ENCODE measurements at places on chromosomes 16 and 17.

DNA sequence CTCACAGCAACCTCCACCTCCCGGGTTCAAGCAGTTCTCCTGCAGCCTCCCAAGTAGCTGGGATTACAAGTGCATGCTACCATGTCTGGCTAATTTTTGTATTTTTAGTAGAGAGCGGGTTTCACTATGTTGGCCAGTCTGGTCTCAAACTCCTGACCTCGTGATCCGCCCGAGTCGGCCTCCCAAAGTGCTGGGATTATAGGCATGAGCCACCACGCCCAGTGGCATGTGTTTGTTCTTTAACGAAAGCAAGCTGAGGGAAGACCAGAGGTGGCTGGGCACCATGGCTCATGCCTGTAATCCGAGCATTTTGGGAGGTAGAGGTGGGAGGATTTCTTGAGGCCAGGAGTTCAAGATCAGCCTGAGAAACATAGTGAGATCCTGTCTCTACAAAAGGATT is 18.1 kb downstream of the TNFRSF13B start:
- no peak for DNase-seq

DNA sequence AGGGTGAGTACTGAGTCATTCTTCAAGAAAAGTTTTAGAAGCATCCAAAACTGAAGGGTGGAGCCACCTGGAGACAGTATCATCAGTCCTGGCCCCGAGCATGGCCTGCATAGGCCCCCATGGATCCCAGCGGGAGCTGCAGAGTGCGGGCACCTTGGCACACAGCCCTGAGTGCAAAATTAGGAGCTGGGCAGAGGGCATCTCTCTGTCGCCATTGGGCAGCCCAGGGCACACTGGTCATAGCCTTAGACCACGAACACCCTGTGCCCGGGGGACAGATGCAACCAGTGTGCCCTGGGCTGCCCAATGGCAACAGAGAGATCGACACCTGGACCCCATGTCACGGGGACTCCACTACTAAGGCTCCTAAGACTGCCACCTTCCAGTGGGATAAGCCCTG is 14.6 kb downstream of the MAPT start:
- DNase-seq: no peak

DNA sequence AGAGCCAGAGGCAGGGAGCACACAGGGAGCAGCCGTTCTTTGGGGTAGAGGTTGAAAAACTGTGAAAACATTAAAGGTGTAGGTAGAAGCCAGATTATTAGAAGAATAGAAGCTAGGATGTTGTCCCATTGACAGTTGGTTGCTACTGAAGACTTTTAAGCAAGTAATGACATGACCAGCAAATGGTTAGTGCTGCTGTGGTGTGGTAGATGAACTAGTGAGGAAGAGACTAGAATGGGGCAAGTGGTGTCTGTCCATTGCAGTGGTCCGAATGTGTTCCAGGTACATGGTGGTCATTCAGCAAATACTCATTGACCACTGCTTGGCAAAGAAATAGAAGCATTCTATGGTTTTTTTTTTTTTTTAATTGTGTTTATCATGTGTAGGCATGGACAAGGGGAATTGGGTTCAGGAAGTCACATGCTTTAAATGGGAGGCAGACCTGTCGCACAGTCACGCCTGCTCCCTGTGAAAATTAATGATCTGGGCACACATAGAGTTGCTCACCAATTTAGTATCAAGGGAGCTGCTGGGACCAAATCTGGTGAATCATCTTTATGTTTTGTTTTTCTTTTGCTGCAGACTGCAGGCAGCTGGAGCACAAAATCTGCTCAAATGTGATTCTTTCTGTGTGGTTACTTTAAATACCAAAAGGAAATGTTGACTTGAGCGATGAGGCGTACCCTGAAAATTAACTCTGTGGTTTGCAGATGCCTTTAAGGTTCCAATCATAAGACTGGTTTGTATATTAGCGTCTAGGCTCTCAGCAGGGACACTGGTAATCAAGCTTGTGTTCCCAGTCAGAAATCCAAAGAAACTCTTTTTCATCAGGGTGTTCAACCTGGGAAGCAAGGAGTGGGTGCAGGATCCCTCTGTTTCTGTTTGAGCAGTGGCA is 30.7 kb downstream of the YPEL2 start:
- DNase-seq: no peak

DNA sequence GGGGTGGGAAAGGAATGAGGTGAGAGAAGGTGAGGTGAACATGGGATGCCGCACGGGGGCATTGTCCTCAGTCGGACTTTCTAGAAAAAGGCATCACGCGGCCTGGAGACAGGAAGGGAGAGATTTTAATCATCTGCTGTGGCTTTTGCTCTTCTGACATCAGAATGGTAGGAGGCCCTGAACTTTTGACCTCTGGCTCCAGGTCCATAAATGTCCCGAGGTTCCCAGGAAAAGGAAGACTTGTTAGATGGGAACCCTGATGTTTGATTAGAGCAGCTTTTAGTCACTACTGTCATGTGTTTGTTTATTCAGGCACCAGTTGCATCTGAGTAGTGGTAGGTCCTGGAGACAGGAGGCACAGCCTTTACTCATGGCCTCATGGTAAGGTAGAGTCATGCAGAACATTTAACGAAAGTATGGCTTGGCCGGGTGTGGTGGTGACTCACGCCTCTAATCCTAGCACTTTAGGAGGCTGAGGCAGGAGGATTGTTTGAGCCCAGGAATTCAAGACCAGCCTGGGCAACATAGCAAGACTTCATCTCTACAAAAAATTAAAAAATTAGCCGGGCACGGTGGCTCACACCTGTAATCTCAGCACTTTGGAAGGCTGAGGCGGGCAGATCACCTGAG is 203.1 kb downstream of the MSI2 start:
- no peak for DNase-seq

GRCh38 chr16:85724126-85724879 is 26.6 kb downstream of the C16orf74 start:
- DNase-seq: no peak

- no peak for DNase-seq
These were observed 100.8 kb downstream of the IRF8 start for GRCh38 chr16:85999778-86000177.

- no peak for DNase-seq
These were observed 9.1 kb downstream of the MRM1 start for GRCh38 chr17:36610474-36610873.

- DNase-seq: no peak
These were observed 32.5 kb downstream of the BAIAP2 start for GRCh38 chr17:81067391-81067811.

- DNase-seq: no peak
These were observed 73.7 kb downstream of the ZFHX3 start for GRCh38 chr16:72974142-72974769.

DNA sequence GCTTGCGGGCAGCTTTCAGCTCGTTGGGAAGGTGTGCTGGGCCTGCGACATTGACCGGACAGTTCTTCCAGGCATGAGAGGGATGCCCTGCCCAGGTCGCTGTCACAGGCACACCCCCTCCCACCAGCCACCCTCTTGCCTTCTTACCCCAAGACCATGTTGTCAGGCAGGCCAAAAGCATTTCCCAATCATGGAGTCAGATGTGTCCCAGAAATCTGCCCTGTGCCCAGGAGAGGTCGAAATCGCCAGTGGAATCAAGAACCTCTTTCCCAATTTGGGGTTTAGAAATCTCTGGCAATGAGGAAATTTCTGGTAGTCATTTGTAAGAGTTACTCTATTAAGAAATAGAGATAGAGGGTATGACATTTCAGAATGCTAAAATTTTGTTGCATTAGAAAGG is 177.1 kb downstream of the RAB11FIP4 start:
- no peak for DNase-seq

DNA sequence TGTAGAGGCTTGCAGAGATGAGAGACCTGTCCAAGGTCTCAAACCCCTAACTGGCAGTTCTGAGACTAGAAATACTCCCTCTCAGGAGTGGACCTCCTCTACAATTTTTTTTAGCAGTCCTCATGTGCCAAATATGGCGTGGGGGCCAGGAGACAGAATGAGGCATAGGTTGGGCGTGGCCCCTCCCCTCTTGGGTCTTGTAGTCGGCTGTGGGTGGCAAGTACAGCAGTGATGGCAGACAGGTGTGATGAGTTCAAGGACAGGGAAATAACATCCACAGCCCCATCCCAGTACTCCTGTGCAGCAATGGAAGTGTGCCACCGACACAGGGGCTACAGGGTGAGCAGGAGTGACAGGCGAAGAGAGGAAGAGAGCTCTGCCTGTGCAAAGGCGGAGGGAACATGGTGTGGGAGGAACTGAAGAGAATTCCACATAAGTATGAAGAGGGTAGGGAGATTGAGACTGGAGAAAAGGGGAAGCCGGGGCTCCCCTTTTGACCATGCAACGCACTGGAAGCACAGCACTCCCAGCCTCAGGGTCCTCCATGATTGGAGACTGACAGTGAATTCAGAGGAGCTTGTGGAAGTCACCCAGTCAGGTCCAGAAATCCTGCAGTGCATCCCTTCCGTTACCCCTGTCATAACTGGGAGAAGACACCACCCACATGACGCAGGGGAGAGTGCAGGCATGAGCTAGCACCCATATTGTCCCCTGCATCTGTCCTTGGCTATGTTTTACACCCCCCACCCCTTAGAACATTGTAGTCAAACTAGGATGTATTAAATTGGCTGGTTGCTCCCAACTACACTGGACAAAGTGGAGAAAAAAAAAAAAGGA is 14.8 kb upstream of the CETP start:
- no peak for DNase-seq

GRCh38 chr16:84103678-84104077 is 13.1 kb downstream of the MBTPS1 start:
- no peak for DNase-seq

DNA sequence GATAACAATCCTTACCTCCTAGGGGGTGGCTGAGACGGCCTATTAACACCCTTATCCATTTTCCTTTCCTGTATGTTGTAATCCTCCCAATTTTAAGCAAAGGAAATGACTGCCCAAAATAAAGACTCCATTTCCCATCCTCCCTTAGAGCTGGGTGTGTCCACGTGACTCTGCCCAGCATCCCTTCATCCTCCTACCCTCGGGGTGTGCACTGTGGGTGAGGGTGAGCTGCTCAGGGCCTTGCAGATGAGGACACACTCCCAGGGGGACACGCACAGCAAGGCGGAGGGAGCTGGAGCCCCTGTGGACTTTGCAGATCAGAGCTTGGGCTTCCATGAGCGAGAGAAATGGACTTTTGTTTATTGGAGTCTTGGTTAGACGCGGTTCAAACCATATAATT is 186.8 kb downstream of the IRF8 start:
- DNase-seq: no peak

DNA sequence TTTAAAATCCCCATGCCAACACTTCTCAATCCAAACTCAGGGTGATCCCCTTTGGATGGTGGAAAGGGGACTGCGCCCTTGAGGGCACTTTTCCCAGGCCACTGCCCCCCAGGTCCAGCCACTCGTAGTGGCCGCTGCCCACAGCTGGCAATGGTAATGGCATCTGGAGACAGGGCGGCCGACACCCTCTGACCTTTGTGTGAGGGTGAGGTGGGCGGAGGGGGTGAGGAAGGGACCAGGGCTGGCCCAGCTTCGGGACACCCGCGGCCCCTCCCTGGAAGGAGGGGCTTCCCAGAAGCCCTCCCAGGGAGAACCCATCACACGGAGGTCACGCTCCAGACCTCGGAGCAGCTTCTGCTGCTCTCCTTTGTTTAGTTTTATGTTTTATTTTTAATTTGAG is 289.7 kb downstream of the FOXL1 start:
- DNase-seq: no peak

DNA sequence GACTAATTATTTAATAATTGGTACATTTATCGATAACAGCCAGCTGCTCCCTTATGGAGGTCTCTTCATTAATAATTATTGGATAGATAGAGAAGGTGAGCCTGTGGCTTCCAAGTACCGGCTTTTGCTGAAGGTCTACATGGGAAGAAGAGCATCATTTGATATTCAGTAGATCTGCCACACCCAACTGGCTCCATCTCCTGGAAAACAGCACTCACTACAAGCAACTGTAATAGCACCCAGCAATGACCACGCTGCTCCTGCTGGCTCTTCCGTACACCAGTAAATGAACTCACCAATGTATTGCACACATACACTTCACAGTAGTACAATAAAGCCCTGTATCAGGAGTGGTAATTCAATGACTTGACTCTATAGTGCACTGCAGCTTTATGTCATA is 19.5 kb downstream of the MARVELD3 start:
- no peak for DNase-seq

DNA sequence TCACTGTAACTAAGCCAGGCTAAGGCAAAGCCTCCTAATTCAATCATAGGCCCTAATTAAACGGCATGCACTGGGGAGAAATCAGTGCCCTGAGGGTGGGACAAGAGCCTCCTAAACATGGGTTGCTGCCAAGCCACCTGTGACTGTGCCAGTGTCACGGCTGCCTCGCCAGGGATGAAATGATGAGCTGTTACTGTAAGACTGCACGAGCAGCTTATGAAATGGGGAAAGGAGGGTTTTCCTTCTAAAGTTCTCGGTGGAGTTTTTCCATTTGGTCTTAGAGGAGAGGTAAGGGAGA is 12.7 kb downstream of the TMEM11 start:
- DNase-seq: no peak

DNA sequence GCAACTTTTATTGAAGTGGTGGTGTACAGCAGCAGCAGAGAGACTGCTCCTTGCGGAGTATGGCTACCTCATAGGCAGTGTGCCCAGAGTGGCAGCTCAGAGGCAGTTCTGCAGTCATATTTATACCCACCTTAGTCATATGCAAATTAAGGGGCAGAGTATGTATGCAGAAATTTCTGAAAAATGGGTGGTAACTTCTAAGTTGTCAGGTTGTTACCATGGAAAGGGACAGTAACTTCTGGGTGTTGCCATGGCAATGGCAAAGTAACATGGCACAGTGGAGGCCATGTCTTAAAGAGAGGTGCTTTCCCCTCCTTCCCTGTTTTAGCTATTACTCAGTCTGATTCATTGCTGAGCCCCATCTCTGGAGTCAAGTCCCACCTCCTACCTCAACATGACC is 53.4 kb downstream of the MEOX1 start:
- peak; percentile 11 for DNase-seq

- DNase-seq: no peak
These were observed 45.4 kb downstream of the STH start for GRCh38 chr17:46044286-46044928.

GRCh38 chr16:83723244-83723643 is 84.5 kb upstream of the HSBP1 start:
- DNase-seq: no peak

DNA sequence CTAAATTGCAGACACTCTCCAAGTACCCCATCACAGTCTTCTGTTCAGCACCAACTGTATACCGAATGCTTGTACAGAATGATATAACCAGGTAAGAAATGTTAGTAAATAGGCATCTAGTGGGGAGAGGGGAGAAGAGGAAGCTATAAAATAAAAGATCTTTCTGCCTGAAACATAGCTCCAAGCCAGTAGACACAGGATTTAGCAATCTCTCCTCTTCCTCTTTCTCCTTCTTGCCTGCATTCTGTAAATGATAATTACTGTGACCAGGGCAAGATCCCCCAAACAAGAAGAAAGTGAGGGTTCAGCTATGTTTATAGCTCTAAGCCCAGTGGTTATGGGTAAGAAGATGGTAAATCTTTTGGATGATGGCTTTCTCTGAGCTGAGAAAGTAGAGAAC is 17.9 kb downstream of the ACSM3 start:
- DNase-seq: no peak

GRCh38 chr16:72475688-72476087 is 303.7 kb upstream of the PMFBP1 start:
- no peak for DNase-seq

DNA sequence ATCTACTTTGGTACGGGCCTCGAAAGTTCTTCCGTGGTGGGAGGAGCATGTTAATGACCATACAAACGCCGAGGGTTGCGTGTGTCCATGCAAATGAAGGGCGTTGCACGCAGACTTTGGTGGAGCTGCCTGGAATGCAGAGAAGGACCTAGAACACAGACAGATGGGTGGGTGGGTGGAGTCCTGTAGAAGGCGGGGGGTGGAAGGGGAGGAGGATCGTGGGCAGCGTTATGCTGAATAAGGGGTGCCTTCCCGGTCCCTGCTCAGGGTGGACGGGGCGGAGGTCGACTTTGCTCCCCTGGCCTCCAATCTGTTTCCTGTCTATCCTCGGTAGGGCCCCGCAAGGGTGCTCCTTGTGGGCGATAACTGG is 795 bp upstream of the PAQR4 start:
- no peak for DNase-seq
